ENCODE measurements at places on chromosomes 13 and 19.

DNA sequence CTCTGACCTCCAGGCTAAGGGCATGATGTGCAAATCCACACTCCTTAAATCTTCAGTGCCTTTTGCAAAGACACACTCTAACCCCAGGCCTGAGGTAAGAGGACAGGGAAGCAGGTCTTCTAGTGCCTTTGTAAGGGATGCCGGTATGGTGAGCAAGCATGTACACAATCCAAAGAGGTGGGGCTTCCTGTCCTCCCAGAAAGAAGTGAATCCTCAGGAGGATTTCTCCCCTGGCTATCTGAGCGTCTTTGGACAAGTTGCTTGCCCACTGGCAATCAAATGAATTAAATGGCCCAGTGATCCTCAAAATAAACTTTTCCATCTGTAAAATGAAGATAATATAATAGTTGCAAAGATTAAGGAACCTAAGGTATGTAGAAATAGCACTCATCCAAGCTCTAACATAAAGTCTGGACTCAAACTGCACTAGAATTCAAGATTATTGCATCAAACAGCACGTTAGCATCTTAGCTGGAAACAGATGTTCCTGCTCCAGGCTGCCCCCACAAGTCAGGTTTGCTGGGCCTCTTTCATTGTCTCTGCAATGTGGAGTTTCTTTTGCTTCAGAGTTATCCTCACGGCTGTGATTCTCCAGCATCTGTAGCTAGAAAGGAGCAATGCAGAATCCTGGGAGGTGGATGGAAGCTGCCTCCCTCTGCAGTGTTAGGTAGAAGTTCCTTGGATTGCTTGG, 249.6 kb downstream of the TSHZ3 start:
- DNase-seq: no peak

DNA sequence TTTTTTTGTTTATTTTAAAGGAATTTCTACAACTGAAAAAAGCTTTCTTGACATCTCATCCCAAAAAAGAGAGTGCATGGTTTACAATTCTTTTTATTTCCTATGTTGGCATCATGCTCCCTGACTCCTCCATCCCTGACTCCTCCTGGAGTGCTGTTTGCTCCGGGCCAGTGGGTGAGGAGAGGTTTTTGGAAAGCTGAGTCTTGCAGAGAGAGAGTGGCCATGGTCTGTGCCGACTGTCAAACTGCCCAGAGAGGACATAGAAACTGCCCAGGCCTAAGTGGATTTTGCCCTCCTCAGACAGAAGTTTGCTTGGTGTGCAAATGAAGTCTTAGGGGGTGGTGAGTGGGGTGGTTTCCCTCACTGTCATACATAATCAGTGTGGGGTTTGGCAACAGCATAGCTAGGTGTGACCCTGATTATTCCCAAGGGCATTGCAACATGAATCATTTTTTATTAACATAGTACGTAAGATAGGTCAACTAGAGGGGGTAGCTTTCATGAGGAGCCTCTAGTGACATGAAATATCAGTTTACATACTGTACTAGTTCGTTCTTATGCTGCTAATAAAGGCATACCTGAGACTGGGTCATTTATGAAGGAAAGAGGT, 179.8 kb upstream of the UBL3 start:
- no peak for DNase-seq

- no peak for DNase-seq
Measured at GRCh38 chr19:45995715-45996385, 583 bp downstream of the CCDC61 start.

GRCh38 chr13:71306821-71307220, 560.2 kb downstream of the DACH1 start:
- DNase-seq: no peak

DNA sequence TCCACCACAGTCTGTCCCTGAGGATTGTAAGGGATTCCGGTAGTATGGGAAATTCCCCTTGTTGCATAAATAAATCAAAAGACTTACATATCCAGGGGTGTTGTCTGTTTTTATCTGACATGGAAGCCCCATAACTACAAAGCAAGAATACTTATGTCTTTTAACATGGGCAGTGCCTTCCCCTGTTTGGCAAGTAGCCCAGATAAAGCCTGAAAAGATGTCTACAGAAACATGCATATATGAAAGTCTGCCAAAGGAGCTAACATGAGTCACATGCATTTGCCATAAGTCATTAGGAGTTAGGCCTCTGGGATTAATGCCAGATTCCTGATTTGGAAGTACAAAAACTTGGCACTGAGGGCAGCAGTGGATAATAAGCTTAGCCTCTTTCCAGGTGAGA, 62.1 kb downstream of the ZNF737 start:
- DNase-seq: no peak

- no peak for DNase-seq
Measured at GRCh38 chr13:50596776-50597203, 246.7 kb downstream of the DLEU7 start.

DNA sequence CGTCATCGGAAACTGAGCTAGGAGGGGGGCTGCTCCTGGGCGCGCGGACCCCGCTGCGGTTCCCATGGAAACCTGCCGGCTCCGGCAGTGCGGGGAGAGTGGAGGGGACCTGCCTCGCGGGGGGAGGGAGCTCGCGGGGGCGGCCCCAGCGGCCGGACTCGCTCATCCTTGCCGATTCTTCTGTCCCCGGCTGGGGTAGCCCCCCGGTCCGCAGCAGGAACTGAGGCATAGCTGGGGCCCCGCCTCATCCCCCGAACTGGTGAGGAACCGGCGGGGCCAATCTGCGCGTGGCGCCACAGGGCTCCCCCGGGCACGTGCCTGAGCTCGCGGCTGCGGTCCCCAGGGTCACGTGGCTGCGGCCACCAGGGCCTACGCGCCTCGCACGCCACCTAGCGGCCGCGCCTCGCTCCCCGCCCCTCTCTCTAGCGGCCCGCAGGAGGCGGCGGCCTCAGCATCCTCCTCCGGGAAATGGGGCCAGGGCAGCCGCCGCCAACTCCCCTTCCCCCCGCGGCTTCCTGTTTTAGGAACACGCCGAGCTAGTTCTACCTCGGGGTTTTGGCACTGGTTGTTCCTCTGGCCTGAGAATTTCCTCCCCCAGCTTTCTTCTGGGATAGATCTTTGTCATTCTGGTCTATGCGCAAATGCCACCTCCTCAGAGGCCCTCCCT, 1.7 kb upstream of the ELAVL3 start:
- DNase-seq: peak; percentile 55

DNA sequence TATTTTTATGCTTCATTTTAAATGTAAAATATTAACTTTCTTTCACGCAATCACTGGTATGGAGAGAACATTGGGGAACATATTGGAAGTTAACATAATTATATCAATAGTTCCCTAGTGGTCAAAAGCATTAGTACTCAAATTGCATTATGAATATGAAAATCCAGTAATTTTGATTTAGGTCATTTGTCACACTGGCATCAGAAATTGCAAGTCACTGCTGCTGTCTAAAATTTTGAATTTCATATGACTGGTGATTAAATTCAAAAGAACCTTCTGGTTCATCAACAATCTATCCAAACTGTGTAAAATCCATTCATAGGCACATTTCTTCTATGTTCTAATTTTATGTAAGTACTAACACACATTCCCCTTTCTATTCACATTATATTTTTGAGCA, 2235.7 kb upstream of the PCDH20 start:
- no peak for DNase-seq

- DNase-seq: no peak
Measured at GRCh38 chr19:9916719-9917118, 19.6 kb downstream of the OLFM2 start.

- no peak for DNase-seq
Measured at GRCh38 chr13:73240193-73240592, 181.4 kb downstream of the KLF5 start.

- DNase-seq: no peak
Measured at GRCh38 chr13:79011179-79011578, 352.2 kb upstream of the OBI1 start.

GRCh38 chr13:60448907-60449510, 52.0 kb downstream of the TDRD3 start:
- peak; percentile 7 for DNase-seq

DNA sequence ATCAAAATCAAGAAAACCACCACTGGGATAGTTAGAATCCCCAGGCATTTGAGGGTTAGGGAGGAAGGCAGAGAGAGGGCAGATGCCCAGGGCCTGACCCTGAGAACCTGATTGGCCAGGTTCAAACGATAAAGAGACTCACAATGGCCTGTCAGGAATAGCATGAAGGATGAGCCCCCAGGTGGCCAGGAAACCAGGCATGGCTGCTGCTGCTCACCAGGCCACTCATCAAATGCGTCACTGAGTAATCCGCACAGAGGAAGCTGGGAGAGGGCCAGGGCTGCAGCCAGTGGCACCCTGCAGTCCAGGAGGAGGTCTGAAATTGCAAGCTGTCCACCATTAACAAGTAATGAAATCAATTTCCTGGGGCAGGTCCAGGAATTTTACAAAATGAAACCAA, 111.3 kb downstream of the KATNAL1 start:
- no peak for DNase-seq

DNA sequence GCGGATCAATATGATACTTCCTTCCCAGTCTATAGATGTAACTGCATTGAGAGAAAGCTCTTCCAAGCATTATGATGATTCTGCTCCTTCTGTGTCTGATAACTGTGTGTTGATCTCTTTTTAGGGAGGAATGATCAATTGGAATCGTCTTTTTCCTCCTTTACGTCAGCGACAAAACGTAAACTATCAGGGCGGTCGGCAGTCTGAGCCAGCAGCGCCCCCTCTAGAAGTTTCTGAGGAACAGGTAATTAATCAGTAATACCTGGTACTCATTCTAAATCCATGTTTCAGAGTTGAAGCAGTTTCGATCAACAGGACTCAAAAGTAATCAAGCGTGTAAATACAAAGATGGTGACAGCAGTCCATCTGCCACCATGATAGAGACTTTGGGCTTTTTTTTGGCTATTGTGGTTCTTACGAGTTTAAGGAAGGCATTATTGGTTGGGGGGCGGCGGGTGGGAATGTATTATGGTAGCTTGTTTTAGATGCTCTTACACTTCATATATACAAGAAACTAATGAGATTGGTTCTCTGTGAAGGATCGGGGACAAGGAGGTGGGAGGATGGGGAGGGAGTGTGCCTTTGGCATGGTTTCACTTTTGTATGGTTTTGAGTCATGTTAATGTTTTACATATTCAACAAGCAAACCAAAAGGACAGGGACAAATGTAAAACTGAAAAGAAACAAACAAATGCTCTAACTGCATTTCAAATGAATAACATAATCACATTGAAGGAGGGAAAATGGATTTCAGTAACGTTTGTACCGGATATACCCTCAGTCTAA, 60.7 kb upstream of the GPR183 start:
- DNase-seq: no peak

DNA sequence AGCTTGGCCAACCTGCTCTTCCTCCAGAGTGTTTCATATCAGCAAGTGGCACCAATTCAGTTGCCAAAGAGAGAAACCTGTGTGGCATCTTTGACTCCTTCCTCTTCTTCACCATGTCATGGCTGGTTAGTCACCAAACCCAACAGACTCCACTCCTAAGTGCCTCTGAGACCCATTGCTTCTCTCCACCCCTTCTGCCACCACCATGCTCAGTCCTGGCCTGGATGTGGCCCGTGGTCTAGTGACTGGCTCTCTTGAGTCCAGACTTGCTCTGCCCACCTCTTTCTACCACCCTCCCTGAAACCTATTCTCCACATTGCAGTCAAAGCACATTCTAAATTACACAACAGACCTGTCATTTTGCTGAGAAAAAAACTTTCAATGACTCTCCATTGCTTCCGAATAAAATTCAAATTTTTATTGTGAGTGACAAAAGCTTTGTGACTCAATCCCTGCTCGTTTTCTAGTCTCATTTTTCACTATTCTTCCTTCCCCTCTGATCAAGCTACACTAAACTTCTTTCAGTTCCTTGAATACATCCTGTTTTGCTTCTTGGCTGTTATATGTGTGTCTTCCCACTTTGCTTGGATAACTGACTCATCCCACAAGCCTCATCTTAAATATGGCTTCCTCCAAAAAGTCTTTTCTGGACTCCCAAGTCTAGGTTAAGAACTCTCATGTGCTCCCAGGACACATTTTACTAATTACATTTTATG, 12.0 kb upstream of the TNFSF11 start:
- DNase-seq: no peak

GRCh38 chr19:27971071-27971470, 1241.9 kb downstream of the UQCRFS1 start:
- DNase-seq: no peak

DNA sequence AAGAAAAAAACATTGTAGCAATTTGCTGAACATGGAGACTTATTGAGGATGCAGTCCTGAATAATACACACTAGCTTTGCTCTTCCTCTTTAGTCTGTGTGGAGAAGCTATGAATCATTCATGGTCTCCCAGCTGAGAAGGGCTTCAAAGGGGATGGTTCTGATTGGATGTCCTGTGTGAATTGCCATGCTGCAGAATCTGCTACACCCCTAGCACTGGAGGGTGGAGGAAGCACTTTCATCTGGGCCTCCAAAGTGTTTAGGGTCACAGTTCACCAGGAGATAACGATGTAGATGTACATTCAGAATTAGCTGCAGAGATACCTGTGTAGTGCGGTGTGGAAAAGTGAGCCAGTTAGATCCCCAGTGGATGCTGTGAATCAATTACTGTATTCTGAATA, 321.1 kb upstream of the EDNRB start:
- DNase-seq: no peak

- no peak for DNase-seq
Measured at GRCh38 chr19:35040826-35041547, 534 bp upstream of the HPN start.

DNA sequence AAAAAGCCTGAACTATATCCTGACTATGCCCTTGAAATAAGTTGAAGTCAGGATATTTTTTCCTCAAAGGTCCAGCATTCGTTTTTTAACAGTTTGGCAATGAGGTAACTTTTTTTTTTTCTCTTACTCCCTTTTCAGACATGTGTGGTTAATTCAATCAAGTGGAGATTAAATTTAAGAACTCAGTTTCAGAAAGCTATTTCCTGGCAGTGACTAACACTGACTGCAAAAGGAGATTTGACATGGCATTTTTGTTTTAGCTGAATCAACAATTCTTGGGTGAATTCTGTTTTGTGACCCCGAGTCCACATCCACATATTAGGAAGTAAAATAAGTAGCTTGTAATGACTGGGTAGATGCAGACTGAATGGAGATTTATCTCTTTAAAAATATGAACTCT, 716.4 kb downstream of the PCDH9 start:
- no peak for DNase-seq

Data from GM12864 (cell line).